ENCODE measurements at places on chromosomes 5 and 9.

DNA sequence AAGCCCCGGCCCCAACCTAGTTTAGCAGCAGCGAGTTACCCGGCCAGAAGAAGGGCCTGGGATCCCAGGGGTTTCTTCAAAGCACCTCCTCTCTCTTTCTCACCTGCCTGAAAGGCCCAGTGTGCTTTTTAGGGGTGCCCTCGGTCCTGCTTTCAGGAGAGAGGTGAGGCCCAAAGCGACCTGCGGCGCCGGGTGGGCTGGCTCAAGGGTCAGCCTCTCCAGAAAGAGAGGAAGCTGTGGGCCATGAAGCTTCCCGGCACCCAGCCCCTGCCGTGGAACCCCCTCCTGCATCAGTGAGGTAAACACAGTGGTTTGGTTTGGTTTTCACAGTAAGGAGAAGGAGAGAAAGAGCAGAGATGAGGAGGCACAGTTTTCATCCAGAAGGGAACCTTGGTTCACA is 4.3 kb downstream of the FOXB2 start:
- DNase-seq: no peak

- DNase-seq: no peak
These were observed 561.4 kb downstream of the CAAP1 start for GRCh38 chr9:26331223-26331622.

DNA sequence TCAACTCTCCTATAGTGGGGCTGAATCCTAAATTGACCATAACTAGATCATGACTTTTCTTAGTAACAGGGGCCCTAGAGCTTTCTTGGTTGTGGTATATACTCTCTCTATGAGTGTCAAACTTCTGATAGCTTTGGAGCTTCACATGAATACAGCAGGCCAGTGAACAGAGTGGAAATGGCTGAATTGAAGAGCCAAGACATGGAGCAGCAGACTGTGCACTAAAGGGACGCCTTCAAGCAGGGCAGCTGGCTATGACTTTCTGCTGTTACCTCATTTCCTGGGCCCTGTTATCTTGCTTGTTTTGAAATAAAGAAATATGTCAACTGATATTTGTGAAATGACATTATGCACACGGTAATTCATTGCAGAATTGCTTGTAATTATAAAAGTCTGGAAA is 16.4 kb downstream of the CDO1 start:
- DNase-seq: no peak

GRCh38 chr9:91741522-91741921 is 208.5 kb downstream of the ROR2 start:
- DNase-seq: no peak

- no peak for DNase-seq
These were observed 71.0 kb upstream of the MELK start for GRCh38 chr9:36501727-36502126.

DNA sequence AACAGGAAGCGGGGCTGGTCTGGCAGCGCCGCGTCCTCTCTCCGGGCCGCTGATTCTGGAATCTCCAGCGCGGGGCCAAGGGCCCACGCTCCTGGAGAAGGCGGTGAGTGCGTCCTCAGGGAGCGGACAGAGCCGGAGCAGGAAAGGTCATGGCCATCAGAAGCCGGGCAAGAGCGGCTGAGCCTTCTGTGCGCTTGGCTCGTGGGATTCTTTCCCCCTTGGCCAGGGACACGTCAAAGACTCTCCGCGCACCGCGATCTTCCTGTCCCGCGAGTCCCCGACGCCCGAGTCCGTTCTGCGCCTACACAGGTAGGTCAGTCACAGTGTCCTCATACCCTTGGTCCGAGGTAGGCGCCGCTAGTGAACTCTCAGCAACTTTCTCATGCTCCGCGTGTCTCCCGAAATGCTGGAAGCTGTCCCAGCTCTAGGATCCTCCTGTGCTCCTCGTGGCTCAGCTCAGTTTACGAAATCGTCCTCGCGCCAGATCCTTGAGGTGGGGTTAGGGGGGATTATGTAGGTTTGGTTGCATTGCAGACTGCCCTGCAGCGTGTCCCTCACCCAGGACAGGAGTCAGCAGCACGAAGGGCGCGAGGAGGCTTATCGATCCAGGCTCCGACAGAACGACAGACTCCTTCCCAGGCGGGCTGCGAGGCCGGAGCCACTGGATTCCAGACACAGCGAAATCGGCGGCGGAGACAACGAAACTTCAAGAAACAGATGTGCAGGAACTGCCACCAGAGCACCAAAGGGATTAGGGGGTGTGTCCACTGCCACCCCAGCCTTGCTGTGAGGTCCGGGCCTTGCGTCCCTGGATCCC is 8.7 kb downstream of the LHX6 start:
- no peak for DNase-seq

GRCh38 chr5:23411200-23411599 is 96.2 kb upstream of the PRDM9 start:
- no peak for DNase-seq

GRCh38 chr5:103145196-103145595 is 25.1 kb downstream of the PPIP5K2 start:
- no peak for DNase-seq

- DNase-seq: no peak
These were observed 409.5 kb downstream of the MAT2B start for GRCh38 chr5:163914910-163915309.

DNA sequence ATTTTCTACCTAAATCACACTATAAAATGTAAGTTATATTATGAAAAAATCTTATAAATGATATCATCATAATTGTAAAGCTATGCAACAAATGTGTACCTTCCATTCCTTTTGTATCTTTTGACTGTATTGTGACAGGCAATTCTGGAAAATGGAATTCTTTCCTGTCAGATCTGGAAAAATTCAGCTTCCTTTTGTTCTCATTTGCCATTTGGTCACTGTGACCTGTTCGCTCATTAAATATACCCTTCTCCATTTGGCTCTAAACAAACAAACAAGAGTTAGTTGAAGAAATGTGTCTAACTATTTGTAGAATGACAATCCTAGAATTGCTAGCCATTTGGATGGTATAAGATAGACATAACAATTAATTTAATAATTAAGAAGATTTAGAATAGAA is 62.7 kb downstream of the CDKL3 start:
- DNase-seq: no peak

GRCh38 chr5:14665101-14665822 is 744 bp downstream of the OTULIN start:
- DNase-seq: no peak

DNA sequence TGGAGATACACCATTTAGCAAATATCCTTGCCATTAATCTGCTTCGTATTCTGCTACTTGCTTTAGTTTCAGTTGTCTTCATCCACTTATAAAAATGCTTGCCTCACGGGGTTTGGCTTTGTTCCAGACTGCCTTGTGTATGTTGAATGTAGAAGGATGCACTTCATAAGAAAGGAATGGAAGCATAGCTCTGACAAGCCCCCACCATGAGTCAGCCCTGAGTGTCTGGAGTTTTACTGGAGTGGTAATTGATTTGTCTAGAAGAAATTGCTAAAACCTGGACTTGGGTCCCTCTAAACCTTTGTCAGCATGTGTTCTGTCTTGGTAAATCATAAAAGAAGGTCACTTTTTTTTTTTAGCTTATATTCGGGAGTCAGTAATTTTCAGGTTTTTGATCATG is 4.6 kb downstream of the TEX48 start:
- DNase-seq: peak; percentile 96

DNA sequence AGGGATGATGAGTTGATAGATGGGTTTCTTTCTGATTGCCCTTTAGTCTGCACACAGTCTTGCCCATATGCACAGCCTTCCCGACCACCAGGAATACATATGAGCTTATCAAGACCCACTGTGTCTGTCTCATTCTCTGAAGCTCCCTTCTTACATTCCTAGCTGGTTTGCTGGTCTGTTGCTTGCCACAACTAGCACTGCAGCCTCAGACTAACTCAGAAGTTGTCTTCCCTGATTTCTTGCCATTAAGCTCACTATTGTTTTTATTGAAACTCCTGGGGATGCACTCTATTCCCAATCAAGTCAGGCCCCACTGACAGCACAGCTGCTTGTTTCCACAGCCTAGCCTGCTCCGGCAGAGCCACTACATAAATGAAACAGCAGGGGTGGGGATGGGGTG is 97.5 kb downstream of the SAXO1 start:
- no peak for DNase-seq

DNA sequence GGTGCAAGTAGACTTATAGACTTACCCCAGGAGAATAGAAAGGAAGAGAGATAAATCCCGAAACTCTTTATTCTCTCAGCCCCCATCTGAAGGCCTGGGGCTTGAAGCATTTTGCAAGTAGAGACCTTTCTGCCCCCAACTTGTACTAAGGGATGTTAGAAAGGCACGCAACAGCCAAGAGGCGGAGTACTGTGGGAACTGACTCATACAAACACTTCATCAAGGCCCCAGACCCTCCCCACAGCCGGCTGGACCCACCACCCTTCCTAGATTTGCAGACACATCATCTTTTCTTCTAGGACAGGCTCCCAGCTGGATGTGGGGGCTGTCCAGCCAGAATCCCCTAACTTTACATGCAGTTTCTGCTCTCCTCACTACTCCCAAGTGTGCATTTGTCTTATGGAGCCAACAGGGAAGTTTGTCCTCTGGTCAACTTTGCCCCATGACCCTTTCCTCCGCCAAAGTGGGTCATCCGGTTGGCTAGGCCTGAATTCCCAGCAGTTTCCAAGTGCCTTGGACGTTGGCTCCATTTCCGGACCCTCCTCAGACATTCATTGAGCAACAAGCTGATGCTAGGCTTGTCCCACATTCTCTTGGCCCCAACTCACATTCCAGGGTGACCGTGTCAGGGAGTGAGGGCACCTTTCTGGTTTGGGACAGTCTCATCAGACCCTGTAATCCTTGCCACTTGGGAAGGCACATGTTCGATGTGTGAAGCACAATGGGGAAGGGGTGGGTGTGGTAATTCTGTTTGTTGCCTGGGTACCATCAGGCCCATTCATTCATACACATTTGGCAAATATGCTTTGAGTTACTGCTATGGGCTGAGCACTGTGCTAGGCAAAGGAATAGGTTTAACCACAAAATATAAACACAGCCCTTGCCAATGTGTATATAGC is 64.6 kb downstream of the ABLIM3 start:
- peak; percentile 72 for DNase-seq

DNA sequence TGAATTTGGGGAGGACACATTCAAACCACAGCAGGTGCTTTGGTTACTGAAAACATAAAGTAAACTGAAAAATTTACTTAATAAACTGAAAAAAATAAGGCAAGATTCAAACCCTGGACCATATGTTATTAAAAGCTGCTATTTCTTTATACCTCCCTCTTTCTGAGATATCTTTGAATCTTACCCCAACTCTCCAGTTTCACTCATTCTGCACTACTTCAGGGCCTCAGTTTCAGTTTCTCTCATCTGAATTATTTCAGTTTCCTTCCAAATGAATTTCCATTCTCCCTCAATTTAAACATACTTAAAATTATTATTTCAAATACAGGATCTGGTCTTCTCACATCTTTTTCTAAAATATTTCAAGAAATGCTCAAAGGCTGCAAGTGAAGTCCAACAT is 4.9 kb upstream of the OXCT1 start:
- DNase-seq: no peak

DNA sequence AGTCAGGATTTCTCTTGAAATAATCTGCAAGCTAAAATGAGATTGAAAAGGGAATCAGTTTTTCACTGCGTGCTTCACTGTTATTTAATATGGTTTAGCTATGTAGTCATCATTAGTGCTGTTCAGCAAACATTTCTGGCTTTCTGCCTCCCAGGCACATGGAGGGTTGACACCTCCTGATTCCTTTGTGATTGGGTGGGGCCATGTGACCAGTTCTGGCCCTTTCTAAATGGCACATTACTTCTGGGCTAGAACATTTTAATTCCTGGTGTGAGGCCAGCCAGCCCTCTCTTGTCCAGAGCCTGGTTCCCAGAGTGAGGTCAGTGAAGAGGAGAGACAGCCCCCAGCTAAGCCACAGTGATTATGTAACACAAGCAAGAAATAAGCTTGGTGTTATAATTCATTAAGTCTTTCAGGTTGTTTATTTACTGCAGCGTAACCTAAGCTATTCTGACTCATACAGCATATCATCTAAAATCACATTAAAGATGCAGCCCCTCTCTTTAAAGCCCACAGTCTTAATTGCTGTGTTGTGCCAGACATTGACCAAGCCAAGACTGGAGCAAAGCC is 17.4 kb upstream of the ARSI start:
- peak; percentile 84 for DNase-seq

DNA sequence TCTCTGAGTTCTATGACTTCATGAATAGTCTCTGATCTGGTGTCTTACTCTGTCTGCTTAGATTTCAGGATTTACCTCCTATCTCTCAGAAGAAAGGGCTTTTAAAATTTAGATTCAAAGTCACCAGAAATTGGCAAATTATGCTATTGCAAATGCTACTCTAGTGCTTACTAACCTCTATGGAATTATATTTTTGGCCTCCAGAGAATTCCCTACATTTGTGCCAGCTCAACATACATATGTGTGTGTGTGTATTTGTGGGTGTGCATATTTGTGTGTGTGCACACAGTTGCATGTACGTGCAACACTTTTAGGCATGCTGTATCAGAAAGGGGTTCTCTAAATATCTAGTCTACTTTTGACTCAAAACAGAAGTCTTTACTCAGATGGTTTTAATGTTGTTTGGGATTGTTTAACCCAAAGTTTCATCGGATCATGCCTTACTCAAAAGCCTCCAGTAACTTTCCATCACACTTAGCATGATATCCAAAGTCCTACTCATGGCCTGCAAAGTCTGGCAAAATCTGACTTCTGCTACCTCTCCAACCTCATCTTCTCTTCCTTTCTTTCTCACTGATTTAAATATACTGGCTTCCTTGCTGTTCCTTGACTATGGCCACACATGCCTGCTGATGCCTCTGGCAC is 147.6 kb upstream of the NR3C1 start:
- no peak for DNase-seq

DNA sequence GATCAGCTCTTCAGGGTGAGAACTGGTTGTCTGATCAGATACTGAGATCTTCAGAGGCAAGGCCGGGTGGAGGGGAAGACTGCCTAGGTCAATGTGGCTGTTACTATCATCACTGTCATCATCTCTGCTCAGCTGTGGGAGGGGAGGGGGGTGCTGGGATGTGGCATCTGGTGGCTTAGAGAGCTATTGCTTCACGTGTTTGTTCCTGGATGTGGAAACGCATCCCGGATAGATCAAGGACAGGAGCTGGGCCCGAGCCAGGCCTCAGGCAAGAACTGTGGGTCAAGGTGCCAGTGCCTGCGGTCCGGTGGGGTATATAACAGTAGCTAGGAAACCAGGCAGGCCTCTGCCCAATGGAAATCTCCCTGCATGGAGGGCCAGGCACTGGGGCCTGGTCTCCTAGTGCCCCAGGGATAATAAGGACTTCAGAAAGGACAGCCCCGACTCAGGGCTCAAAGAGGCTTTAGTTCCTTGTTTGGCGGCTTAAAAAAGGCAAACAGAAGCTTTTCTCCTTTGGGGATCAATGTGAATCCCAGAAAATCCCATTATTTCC is 30.3 kb upstream of the TIFAB start:
- DNase-seq: no peak

Data from AG09319 (cell line).